ENCODE measurements at places on chromosomes 3 and 15. TPM values are rescaled to one million over a fixed set of nuclear protein-coding genes. Genes with fewer than 3 reads are reported as not detected.

DNA sequence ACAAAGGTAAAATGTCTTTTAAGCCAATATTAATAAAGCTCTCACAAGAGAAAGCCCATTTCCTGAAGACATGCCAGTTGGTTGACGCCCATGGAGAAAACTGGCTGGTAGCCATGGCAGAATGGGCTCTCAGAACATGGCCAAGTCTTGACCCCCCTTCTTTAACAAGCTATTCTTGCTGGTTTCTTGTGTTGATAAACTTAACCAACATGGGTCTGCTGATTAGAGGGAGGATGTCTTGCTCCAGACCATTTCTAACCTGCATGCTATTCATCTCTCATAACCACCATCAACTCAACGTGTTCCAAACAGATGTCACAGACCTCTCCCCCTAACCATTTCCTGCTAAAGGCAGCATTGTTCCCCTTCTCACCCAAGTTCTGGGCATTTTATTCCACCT, 25.7 kb downstream of the NTRK3 start:
- ATAC-seq: no peak

- no peak for ATAC-seq
Measured at GRCh38 chr3:189269365-189269764, 97.6 kb downstream of the TPRG1 start.

- ATAC-seq: no peak
Measured at GRCh38 chr3:17074559-17074958, 189.8 kb downstream of the PLCL2 start.

DNA sequence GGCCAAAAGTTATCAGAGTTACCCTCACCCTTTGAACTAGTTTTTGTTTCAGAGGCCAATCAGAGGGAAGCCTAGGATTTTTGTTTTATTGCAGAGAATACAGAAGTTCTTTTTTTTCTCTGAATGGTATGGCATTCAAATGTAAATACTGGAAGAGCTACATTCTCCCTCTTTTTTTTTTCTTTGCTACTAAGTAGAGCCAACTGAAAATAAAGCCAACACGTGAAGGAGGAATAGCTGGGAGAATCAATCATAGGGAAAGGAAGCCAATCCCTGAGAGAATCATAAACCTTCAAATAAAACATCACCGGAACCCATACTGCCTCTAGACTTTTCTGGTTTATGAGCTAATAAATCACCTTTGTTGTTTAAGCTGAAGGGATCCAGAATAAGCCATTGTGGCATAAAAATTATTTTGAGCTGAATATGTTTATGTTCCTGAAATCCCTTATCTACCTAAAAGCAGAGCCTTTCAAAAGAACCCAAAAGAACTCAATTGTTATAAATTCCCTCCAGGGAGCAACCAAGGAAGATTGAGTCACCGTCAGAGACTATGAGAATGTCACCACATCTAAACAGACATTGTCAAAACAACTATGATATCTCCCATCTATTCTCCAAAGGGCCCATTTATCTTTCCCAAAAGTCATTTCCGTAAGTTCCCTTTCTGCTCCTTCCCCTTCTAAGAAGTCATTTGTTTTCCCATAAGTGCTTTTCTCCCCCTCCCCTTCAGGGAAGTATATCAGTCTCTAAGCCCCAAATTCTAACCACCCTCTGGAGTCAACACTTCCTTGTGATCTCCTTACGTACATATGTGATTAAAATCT, 3.8 kb upstream of the ZNF280D start:
- ATAC-seq: no peak

GRCh38 chr15:66063147-66063546, 190.4 kb downstream of the MEGF11 start:
- ATAC-seq: peak; percentile 81

DNA sequence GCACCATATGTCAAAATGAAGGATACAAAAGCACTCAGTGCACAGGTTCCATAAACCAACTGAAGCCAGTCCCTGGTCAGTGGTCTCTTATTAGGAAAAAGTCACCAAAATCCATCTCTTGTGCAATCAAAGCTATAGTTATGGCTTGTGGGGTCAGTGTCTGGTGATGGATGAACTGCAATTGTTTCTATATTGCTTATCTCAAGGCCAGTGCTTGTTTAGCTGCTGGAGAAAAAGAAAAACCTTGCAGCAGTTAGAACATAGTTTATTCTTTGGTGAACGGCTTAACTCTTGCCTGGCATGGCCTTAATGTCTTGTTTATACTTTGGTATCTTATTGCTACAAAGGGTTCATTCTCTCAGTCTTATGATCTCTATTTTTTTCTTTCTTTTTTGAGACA, 2.9 kb upstream of the UQCRC1 start:
- ATAC-seq: no peak

Gene ATG3
- 31.3 TPM for total RNA-seq

Gene RHCG
- total RNA-seq: not detected

Gene AQR
- total RNA-seq: 19.3 TPM

Gene CLRN1
- total RNA-seq: 9.1 TPM

Gene STIMATE
- 12.3 TPM for total RNA-seq

Gene LIPC
- 0.31 TPM for total RNA-seq
